ENCODE measurements at places on chromosomes 1 and 21.

GRCh38 chr1:25729790-25730644 is 70.0 kb upstream of the SELENON start:
- no peak for DNase-seq

- DNase-seq = no peak
Observed at GRCh38 chr1:28740118-28740517, 3.4 kb downstream of the YTHDF2 start.

DNA sequence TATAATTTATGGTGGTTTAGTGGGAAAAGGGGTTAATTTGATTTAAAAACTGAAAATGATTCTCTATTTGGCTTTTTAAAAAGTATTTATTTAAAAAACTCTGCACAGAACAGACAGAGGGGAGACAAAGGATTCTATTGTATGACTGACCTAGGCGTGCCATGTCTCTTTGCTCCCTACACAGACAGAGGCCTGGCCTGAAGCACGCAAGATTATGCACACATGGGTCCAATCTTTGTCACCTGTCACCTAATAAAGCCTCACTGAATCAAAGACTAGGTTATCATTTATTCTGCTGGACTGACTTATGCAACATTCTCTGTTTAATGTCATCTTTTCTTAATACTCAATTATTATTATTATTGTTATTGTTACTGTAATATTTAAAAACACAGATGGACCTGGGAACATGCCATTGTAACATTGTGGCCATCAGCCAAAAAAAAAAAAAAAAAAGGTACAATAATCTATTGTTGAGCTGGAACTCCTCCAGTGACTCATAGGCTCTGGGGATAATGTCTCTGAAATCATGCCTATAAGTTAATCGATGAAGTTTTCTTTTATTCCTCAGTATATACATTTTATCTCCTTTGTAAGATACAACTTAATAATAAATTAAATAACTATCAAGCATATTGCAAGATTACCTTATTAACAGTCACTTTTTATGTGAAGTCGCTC is 112.1 kb downstream of the RUNX1 start:
- no peak for DNase-seq

GRCh38 chr1:212718499-212718898 is 18.9 kb upstream of the BATF3 start:
- DNase-seq = no peak

DNA sequence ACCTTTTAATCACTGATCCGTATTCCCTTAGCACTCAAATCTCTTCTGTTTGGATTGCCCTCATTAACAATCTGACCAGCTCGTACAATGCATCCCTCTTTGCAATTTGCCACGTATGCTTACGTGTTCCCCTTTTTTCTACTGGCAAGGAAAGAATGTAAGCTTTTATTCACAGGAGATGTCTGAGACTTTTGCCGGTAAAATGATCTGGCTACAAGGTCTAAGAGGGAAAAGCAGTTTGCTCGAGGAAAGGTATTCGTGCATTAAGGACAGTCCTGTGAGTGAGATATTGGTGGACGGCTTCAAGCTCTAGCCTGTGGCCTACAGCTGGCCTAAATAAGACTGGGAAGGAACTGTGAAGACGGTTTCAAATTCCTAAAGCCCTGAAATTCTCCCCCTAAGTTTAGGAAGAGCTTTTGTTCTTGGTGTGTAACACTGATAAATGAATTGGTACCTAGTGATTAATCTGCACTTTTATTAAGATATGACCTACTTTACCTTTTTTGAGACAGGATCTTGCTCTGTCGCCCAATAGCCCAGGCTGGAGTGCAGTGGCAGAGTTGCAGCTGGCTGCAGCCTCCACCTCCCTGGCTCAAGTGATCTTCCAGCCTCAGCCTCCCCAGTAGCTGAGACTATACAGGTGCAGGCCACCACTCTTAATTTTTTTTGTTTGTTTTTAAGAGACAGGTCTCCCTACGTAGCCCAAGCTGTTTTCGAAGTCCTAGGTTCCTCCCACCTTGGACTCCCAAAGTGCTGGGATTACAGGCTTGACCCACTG is 895 bp upstream of the UBR4 start:
- DNase-seq = no peak

DNA sequence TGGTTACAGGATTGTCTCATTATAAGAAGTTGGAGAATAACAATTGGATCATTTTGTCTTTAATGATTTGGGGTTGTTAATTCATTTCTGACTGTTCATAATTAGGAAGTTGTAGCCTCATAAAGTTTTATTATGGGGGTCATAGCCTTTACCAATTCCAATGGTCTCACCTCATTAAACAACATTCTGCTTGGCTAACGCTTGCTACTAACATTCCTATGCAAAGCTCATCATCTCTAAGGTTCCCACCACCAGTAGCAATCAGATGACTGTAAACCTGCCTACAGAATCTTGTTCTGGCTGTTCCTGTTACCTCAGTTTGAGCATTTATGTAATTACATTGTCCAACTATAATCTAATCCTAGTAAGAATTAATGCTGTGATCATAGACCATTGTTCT is 60.2 kb downstream of the ODF2L start:
- no peak for DNase-seq

GRCh38 chr1:235313931-235314678 is 13.9 kb downstream of the ARID4B start:
- DNase-seq = no peak

GRCh38 chr1:63967901-63968300 is 194.1 kb downstream of the ROR1 start:
- DNase-seq = no peak

GRCh38 chr21:34311561-34312330 is 52.1 kb upstream of the KCNE2 start:
- DNase-seq = no peak

GRCh38 chr1:186094172-186094571 is 280.9 kb downstream of the TPR start:
- no peak for DNase-seq

DNA sequence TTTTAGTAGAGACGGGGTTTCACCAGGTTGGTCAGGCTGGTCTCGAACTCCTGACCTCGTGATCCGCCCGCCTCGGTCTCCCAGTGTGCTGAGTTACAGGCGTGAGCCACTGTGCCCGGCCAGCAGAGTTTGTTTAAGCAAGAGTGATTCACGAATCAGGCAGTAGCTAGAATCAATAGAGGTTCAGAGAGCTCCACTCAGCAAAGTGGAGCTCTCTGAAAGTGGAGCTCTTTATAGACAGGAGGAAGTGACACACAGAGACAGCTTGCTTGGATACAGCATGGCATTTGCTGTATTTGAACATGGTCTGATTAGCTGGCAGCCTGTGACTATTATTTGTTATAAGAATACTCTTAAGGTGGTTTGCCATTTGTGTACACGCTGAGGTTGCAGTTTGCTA is 27.1 kb upstream of the CD34 start:
- DNase-seq = no peak

- DNase-seq = no peak
Observed at GRCh38 chr21:31222142-31222541, 121.9 kb downstream of the TIAM1 start.

- no peak for DNase-seq
Observed at GRCh38 chr21:45041351-45041805, 33.0 kb upstream of the ADARB1 start.

DNA sequence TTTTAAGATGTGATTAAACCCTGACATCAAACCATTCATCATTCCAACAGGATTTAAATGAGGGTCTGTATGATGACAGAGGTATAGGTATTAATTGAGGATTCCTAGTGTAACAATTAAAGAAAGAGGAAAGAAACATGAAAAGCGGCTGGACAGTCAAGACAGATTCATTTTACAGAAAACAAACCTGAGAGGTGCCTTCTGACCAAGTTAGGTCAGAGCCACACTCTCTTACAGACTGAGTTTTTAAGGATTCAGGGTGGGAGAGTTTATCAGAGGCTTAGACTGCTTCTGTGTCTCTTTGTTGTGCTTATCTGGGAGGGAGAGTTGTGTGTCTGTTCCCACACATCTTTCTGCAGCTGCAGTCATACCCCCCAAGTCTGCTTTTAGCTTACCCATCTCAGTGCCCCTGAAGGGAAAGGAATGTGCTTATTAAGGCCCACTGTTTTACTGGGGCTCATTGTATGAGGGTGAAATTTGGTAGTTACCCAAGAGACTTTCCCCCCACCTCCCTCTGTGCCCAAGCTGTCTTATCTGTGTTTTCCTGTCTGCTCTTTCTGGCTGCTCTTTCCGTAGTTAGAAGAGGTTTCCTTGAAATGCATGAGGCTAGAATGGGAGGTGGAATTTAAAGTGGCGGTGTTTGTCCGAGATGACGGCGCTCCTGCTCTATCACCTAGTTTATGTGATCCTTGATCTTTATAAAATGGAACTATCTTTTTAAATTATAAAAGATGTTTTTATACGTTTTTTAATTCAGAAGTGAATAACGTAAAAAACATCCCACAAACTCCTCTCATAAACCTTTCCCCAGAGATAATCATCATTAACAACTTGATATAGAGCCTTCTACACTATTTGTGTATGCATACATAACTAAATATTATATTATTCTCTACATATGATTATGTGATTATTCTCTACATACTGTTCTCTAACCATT is 96.0 kb upstream of the TNFSF4 start:
- no peak for DNase-seq

- DNase-seq = no peak
Observed at GRCh38 chr1:99548943-99549605, 96.8 kb upstream of the PALMD start.

DNA sequence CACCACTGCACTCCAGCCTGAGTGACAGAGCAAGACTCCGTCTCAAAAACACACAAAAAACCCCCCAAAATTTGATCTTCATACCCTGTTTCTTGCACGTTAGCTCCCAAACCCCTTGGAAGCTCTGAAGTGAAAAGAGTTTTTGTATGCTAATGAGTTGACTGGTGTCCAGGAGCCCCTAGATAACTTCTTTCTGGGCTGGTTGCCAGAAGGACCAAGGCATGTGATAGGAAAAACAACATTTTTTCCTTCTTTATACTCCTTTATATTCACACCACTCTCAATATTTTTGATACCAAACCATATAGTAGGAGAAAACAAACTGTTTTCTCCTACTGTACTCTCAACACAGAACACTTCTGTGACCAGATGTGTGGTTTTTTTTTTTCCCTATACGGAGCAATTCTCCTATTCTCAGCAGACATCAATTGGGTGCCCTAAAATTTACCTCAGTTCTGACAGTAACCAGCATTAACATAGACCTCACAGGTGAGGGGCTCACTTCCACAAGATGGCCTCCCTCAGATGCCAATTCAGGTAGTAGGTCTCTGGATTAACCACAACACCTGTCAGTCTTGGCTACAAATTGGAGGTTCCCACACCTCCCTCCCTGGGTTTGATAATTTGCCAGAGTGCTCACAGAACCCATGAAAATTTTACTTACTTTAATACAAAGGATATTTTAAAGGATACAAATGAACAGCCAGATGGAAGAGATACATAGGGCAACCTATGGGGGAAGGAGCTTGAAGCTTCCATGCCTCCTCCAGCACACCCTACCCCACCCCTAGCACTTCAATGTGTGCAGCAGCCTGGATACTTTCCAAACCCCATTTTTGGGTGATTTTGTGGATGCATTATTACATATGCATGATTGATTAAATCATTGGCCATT is 25.6 kb downstream of the ZYG11B start:
- DNase-seq = no peak

GRCh38 chr1:96688767-96689166 is 32.8 kb upstream of the PTBP2 start:
- DNase-seq = no peak

DNA sequence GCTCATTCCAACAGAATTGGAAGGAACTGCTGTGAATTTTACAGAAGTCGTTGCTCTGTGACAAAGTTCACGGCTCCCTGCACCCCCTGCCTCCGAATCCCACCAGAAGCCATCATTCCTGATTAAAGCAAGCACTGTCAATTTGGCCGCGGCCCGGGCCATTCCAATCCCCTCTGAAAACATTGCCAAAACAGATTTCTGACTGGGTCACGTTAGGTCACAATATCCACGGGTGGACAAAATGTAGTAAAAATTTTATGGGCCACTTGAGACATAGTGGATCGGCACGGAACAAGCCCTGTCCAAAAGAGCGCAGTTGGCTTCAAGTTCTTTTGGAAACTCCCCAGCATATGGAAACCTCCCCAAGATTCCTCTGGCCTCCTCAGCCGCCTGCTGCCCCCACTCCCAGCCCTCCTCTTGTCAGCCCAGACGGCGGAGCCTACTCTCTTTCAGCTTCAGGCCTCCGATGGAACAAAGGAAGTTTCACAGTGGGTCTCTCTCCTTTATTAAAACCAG is 67.2 kb upstream of the IFNAR2 start:
- DNase-seq = no peak

GRCh38 chr1:115445090-115445489 is 107.0 kb upstream of the NGF start:
- DNase-seq = no peak

DNA sequence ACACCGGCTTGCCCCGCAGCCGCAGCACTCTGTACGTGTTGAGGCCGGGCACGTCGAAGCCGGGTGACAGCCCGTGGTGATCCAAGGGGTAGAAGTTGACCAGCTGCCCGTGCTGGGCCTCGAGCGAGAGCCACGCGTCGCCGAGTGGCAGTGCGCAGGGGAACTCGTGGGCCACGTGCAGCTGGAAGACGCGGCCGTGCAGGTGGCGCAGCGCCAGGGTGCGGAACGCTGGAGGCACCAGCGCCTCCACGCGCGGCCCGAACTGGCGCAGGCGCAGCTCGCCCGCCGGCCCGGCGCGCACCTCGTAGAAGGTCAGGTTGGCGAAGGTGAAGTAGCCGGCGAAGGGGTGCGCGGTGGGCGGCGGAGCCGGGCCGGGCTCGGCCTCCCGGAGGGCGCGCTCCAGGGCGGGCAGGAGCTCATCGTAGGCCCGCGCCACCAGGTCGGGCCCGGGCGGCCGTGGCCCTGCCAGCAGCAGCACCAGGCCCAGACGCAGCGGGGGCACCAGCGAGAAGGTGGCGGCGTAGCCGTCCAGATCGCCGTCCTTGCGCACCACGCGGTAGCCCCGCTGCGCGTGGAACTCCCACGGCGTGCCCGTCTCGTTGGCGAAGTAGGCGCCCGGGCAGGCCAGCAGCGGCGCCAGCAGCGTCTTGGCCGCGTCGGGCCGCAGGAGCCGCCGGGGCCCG is 19.5 kb downstream of the LACTBL1 start:
- DNase-seq = no peak

GRCh38 chr1:150001415-150001814 is 9.1 kb downstream of the OTUD7B start:
- no peak for DNase-seq

DNA sequence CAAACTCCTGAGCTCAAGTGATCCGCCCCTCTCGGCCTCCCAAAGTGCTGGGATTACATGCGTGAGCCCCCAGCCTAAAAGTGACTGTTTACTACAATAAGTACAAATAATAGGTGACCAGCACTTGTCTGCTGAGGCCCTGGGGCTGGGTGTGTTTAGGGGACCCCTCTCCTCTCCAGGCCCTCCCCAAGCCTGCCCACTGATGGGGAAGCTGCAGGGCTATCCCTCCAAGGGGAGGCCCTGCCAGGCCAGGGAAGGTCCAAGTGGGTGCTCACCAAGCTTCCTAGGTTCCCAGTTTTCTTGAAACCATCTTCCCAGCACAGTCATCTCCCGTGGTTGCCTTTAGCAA is 60.7 kb downstream of the H3-3A start:
- no peak for DNase-seq

DNA sequence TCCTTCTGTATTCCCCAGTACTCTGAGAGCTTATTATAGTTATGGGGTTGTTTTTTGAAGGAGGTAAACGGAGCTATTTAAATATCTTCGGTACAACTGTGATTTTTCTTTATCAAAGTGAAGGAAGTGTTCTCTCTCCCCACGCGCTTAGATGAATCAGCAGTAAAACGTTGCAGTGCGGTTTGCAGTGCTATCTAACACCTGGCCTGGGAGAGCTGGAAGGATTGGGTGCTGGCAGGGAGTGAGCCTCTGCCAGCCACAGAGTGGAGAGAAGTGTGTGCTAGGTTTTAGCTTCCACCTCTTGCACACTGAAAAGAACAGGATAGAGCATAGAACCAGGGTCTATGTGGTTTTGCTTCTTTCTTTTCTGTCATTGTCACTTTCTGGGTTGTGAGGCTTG is 165.9 kb downstream of the SDCCAG8 start:
- peak; percentile 26 for DNase-seq
